Cortex of kidney (tissue), 1 donor: ENCODE measurements at places on chromosomes 6 and 20.

GRCh38 chr6:52495922-52496321, 75.8 kb downstream of the EFHC1 start:
- no peak for DNase-seq

DNA sequence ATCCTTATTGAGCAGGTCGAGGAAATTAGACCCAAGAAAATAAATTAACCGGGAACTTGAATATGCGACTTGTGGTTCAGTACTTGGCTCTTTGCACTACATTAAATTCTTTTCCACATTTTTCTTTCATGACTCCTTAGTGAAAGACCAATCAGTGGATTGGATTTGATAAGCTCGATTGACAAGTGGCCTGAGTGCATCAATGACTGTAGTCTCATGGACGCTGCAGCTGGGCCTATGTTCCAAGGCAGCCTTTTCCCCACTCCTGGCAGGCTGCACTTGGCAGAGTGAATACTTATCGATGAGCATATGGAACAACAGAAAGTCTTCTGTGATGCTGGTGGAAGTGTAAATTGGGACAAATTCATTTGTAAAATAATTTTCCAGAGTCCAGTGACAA, 210.8 kb upstream of the EXOC2 start:
- DNase-seq = no peak

GRCh38 chr20:7029019-7029418, 261.5 kb downstream of the BMP2 start:
- no peak for DNase-seq

DNA sequence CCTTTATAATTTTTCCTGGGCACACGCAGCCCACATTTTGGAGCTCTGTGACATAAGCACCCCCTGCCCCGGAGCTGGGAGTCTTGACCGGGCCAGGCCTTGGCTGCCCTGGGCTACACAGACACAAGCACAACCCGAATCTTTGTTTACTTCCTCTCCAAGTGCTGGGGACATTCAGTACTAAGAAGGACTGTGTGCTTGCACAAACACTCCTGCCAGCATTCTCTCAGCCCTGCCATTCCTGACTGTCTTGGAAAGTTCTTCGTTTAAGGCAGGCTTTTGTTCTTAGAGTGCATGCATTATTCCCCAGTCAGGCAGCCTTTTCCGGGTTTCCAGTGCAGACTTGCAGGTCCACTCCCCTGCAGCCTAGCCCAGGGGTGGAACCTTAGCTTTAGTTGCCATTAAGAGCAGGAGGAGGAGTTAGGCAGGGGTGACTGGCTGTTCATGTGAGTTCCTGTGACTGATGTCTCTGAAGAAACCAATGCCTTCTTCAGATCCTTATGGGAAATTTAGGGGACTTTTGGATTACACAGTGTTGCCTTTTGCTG, 28.6 kb downstream of the FOXO3 start:
- DNase-seq = no peak

- DNase-seq = no peak
Measured at GRCh38 chr6:10882657-10883171, 873 bp upstream of the GCM2 start.

DNA sequence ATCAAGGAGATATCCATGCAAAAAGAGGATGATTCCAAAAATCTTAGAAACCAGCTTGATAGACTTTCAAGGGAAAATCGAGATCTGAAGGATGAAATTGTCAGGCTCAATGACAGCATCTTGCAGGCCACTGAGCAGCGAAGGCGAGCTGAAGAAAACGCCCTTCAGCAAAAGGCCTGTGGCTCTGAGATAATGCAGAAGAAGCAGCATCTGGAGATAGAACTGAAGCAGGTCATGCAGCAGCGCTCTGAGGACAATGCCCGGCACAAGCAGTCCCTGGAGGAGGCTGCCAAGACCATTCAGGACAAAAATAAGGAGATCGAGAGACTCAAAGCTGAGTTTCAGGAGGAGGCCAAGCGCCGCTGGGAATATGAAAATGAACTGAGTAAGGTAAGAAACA, 10.1 kb upstream of the SNRNP48 start:
- DNase-seq = no peak

DNA sequence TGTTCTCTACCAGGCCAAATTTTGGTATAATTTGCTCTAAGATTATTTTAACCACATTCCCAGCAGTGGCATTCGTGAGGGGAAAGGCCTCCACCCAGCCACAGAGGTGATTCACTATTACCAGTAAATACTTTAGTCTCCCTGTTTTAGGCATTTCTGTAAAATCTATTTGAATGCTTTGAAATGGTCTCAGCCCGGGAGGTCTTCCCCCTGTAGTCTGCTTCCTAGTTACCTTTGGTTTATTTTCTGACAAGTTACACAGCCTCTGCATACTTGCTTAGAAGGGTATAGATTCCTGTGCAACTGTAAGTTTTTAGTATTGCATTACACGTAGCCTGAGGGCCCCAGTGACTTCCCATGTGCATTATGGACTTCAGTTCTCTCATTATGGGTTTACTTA, 248.7 kb downstream of the C6orf118 start:
- DNase-seq = no peak

- DNase-seq = no peak
Measured at GRCh38 chr6:117327149-117328004, 62.0 kb downstream of the VGLL2 start.

DNA sequence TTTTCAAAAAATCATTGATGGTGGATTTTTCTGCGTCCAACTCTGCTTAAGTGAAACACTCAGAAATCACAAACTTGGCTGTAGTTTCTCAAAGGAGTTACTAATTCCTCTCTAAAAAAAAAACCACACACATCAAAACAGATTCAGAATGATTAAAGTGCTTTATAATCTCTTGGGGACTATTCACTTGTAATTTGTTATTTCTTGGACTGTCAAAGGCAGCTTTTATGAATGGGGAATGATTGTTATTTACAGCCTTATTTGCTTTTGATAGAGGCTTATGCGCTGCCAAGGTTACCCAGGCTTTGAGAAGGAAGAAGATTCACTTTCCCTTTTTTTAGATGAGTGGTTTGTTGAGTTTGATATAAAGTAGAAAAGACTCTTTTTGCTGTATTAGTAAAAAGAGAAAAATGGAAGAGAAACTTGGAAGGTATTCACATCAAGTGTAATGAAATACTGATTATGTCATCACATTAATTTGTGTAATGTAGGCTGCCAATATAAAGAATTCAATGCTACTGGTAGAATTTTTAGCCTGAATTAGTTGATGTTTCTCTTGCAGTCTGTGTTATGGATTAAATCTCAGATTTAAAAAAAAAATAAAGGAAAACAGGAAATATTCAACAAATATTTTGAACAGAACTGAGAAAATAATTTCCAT, 381.0 kb upstream of the SASH1 start:
- no peak for DNase-seq

DNA sequence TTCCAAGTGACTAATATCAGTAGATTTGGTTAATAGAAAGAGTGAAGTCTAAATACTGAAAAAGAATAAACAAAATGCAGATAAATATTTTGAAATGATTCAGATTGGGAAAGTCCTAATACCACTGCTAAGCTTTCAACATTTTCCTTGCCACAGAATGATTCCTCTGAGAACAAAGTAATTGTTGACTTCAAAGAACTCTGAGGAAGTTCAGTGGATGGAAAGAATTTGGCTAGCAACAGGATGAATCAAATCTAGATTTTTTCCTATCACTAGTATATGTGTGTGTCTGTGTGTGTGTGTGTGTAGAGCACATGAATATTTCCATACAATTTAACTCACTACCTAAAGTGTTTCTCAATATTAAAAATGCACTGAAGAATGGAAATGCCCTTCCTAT, 107.9 kb upstream of the PREP start:
- no peak for DNase-seq
